ENCODE measurements at places on chromosomes 13 and 19.

DNA sequence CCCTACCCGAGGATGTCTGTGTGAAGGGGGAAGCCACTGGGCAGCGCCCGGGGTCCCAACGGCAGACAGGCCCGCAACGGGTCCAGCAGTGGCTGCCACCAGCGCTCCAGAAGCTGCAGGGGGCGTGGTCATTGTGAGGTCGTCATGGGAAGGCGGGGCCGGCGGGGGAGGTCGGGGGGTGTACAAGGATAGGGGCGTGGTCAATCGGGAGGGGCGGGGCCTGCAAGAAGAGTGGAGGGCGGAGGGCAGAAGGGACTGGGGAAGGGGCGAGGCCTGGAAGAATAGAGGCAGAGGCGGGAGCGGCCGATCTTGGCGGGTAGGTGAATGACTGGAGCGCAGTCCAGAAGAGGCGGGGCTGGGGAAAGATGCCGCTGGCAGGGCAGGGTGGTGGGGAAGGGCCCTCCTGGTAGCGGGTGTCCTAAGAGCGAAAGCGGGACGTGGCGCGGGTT lies 4.4 kb downstream of the FUZ start:
- DNase-seq: no peak

DNA sequence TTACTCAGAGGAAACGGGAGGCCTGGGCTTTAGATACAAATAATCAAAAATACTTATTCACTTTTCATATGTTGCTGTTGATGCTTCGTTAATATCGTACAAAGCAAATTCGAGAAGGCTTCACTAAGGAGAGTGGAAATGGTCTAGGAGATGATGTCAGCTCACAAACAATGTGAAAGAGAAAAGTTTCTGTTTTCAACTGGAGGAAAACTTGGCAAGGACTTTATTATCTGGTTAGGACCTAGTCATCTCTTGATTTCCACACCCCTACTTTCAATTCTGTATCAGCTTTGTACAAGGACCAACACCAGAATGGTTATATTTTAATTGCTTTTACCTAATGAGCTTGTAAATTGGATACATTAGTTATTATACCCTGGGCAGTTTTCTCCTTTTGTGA lies 88.0 kb downstream of the SLC10A2 start:
- DNase-seq: no peak

DNA sequence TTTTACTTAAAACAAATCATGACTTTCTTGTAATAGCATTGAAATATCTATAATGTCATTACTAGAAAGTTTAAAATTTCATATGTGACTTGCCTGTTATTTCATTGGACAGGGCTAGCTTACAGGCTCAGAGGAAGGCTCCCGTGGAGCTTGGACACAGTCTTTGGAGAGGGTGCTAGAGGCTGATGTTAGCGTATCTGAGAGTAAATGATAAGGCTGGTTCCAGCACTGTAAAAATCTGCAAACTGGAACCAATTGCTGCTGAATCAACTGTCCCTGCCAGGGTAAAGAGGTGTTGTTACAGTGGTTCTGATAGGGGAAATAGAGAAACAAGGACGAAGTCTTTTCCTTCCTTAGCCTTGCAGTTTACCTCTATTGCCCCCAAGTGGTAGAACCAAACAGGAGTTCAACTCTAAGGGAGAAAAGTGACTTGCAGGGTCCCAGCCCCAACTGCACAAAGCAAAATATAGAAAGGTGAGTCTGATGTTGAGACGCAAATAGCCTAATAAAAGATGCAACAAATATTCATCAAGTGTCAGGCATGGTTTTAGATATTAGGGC lies 901.7 kb downstream of the DIAPH3 start:
- DNase-seq: no peak

- no peak for DNase-seq
Observed at GRCh38 chr19:3270902-3271301, 46.4 kb downstream of the CELF5 start.

DNA sequence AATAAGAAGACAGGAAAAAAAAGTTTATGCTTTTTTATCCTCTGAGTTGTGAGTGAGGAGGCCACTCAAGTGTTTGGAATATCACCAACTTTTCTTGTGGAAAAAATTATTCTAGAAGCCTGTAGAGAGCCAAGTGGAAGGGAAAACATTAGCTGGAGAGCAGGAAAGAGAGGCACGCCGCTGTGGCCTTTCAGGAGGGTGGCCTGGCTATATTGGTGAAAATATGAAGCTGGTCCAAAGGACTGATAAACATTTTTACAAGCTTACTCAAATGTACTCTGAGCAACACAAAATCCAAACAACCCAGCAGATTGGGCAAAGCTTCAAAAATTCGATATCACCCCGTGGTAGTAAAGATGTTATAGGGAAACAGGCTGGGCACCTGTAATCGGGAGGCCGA lies 2.3 kb upstream of the EIF3G start:
- no peak for DNase-seq

GRCh38 chr19:55229789-55230182 lies 1.2 kb upstream of the TMEM86B start:
- no peak for DNase-seq

GRCh38 chr13:114144606-114145244 lies 12.3 kb upstream of the RASA3 start:
- no peak for DNase-seq

- DNase-seq: no peak
Observed at GRCh38 chr19:17074634-17075034, 618 bp downstream of the HAUS8 start.

DNA sequence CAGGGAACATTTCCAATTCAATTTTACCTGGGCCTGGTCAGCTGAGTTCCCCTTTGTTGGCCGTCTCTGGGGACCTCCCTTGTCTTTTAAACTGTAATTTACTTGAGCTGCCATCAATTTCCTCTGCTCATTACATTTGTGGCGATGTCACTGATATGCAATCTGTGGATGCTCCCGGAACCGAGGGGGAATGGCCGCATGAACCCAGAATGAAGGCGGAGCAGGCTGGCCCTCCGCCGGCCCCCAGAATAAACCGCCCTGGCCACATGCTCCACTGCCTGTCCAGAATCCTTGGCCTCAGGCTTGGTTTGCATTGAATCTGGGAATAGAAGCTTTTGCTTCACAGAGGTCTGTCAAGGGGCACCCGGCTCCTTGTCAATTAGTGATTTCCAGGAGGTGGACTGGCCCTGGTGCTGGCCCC lies 276.8 kb downstream of the TEX29 start:
- DNase-seq: no peak

DNA sequence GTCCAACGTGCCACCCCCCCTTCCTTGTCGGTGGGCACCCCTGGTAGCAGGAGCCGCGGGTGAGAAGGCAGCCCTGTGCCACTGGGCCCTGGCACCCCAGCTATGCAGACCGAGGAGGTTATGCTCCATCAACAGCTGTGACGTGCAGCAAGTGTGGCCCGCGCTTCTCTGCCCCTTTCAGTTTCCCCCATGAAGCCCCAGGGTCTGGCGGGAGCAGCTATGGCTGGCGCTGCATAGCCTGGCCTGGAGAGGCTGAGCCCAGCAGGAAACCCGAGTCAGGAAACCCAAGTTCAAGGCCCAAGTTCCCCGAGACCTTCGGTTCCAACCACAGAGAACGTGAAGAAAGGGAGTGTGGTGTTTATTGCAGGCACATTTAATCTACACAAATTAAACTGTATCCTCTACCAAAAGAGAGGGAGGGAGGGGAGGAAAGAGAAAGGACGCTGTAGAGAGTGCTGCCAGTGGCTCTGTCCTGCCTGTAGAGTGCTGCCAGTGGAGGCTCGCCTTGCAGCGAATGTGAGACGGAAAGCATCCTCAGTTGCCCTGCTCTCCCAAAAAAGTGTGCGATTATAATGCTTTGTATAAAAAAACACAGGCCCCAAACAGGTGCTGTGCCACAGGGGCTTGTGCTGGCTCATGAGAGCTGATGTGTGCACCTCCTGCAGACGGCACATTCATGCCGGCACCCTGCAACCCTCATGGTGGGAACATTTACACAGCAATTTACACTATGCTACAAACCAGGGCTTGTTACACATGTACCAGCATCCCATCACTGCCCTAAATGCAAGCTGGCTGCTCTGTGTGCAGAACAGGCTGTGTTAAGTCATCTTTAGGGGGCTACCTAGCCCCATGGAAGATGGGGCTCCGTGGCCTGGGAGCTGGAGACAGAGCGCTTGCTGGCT lies 16.3 kb downstream of the POP4 start:
- no peak for DNase-seq

DNA sequence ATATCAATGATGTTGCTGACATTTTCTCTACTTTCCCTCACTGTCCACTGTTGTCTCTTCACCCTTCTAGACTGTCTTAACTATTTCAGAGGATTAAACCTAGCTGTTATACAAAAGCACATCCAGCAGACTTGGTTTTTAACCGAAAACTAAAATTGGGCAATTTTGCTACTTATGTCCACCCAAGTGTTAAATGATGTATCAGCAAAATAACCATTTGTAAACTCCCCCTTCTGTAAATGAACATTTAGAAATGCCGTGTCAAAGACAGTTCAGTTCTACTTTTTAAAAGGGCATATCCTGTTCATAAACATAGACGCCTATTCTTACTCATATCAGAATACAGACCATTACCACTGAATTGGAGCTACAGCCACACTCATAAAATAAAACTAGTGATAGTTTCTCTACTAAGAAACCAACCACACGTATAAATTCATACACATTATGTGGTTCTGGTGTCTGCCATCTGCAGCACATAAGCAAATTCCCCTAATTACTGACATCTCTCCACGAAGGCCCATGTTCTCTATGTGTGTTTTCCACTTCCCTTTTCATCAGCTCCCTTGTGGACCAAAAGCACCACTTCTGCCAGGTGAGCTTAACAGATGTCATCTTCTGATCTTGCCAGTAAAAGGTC lies 1091.8 kb downstream of the PCDH9 start:
- no peak for DNase-seq
